ENCODE measurements at places on chromosomes 6 and 20.

GRCh38 chr20:23115822-23116221, 29.7 kb upstream of the CD93 start:
- no peaks in the 10 kb centered on the region for H3K36me3 ChIP-seq
- H3K4me3 ChIP-seq = no peak overlapping the region
- H3K4me1 ChIP-seq = no peaks in the 10 kb centered on the region
- DNase-seq = no peak

DNA sequence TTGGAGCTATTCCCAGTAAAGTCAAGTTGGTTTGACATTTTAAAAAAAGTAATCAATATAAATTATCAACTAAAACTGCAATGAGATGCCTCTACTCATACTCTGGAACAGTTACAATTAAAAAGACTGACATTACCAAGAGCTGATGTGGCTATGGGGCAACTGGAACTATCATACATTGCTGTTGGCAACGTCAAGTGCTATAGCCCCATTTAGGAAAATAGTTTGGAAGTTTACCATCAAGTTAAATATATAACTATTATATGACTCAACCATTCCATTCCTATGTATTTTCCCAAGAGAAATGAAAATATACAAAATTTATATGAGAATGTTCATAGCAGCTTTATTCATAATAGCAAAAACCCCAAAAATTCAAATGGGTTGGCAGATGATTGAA, 111.4 kb upstream of the HDGFL1 start:
- no peaks in the 10 kb centered on the region for H3K4me1 ChIP-seq

- DNase-seq = no peak
- H3K4me1 ChIP-seq = no peaks in the 10 kb centered on the region
- no peak overlapping the region for H3K27ac ChIP-seq
- no peaks in the 10 kb centered on the region for H3K27me3 ChIP-seq
- H3K4me3 ChIP-seq = no peak overlapping the region
- H3K36me3 ChIP-seq = no peaks in the 10 kb centered on the region
These were observed 678.1 kb downstream of the KIF16B start for GRCh38 chr20:15895126-15895525.

- no peaks in the 10 kb centered on the region for H3K36me3 ChIP-seq
- no peaks in the 10 kb centered on the region for H3K27me3 ChIP-seq
- H3K4me3 ChIP-seq = no peak overlapping the region
- H3K27ac ChIP-seq = no peak overlapping the region
- no peak for DNase-seq
These were observed 28.3 kb downstream of the PHACTR3 start for GRCh38 chr20:59632541-59633113.

- no peaks in the 10 kb centered on the region for H3K36me3 ChIP-seq
- peak overlapping the region; percentile 89 for H3K4me3 ChIP-seq
- H3K27ac ChIP-seq = peak overlapping the region; percentile 92
- DNase-seq = no peak
- H3K27me3 ChIP-seq = no peaks in the 10 kb centered on the region
- peaks cover 6% of the 10 kb centered on the region for H3K4me1 ChIP-seq
These were observed 381 bp downstream of the MAP3K7 start for GRCh38 chr6:90586546-90586835.

DNA sequence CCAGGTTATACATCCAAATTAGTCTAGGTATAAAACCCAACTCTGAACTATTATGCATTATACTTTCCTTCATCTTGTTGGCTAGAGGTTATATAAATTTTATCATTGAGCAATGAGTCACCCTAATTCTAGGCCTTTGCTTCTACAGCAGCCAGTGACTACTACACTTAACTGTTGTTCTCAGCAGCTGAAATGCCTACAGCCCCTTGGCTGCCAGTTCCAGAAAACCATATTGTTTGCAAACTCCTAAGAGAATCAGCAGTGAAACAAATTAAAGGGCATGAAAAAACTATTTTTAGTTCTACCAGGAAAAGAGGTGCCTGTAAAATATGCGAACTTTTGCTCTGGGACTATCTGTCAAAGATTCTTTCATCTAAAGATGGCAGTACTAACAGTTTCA, 292.8 kb downstream of the FRK start:
- no peaks in the 10 kb centered on the region for H3K36me3 ChIP-seq
- no peak for DNase-seq
- H3K4me3 ChIP-seq = no peak overlapping the region

- no peak overlapping the region for H3K27ac ChIP-seq
- DNase-seq = no peak
- H3K27me3 ChIP-seq = no peaks in the 10 kb centered on the region
These were observed 285.2 kb downstream of the FOXC1 start for GRCh38 chr6:1894954-1895353.

DNA sequence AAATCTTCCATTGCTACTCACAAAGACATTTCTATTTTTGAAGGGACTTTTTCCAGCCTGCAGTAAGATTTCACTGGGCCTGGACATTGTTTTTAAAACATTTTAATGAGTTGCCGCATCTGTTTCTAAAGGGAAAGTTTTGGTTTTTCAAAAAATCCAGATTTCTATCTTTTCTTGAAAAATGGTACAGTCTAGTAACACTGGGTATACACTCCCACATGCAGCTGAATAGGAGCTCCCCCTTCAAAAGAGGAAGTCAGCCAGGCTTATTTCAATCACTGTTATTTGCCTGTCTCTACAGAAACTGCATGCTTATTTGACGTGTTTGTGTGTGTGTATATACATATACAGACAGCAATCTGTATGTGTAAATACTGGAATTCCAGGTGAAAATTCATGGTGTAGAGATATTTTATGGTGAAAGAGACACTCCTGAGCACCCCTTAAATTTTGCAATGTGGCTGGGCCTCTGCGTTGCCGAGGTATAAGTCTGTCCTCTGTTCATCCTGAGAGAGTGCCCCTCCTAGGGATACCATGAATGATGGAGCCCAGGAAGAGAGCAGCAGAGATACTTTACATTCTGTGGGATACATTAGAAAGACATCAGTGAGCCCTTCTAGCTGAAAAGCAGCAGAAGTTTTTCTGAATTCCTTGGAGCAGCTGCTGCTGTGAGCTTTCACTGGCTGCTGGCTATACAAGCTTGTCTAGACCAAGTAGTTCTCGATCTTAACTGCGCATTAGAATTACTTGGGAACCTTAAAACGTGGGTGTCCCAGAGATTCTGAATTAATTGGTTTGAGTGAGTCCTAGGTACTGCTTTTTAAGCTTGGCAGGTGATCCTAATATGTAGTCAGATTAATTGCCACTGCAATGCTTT, 12.0 kb upstream of the ABRACL start:
- DNase-seq = no peak
- H3K27ac ChIP-seq = no peak overlapping the region
- H3K4me3 ChIP-seq = no peak overlapping the region
- H3K27me3 ChIP-seq = no peaks in the 10 kb centered on the region

DNA sequence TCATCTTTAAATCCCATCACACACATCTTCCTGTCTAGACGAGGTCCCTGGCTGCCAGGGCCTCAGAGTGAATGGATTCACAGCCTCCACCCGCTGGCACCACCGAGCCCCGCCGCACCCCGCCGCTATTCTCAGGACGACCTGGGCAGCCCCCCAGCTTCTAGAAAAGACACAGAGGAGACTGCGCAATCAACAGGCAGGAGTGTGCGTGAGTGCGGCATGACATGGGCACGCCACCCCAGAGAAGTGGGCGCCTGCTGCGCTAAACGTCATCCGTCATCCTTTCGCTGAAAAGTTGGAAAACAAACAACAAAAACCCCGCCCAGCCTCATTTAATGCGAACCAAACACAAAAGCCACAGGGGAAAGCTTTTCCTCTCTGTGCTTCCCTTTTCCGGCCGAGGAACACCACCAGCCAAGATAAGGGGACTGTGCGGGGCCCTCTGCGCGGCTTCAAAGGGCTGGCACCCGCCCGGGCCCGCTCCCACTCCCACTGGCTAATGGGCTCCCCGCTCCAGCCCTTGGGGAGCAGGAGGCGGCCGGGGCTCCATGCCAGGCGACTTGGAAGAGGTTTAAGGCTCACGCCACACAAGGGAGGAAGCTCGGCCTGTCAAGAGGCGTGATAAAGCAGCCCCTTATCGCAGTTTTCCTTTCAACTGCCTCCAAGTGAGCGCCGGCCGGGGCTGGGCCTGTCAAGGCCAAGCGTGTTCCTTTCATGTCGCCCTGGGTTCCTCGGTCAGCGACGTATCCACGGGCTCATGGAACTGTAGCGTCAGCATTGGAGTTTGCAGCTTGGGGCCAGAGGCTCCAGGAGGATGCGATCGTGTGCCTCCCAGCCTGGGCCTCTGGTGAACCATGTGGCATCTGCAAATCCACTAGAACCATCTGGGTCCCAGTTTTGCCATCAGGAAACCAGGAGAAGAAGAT, 50.1 kb downstream of the NFATC2 start:
- no peak overlapping the region for H3K27ac ChIP-seq
- no peaks in the 10 kb centered on the region for H3K27me3 ChIP-seq
- peak; percentile 25 for DNase-seq

GRCh38 chr20:3281437-3281836, 42.4 kb upstream of the SLC4A11 start:
- H3K4me3 ChIP-seq = no peak overlapping the region
- no peaks in the 10 kb centered on the region for H3K4me1 ChIP-seq
- no peak overlapping the region for H3K27ac ChIP-seq
- H3K27me3 ChIP-seq = no peaks in the 10 kb centered on the region

DNA sequence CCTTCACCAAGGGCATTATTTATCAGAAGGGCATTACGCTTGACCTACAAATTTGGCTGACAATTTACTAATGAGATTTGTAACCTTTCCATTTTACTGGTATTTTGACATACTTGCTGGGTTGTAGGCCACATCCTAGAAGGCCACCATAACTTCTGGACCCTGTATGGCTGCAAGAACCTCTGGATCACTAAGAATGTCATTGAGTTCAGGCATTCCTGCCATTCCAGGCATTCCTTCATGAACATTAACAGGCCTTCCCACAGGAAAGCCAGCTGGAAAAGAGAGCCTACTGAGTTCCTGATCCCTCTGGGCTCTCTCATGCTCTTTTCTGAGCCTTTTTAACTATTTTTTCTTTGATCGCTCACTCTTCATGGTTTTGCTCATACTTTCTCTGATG, 28.4 kb upstream of the SLC35A1 start:
- H3K27ac ChIP-seq = no peak overlapping the region
- DNase-seq = no peak
- no peaks in the 10 kb centered on the region for H3K36me3 ChIP-seq
- H3K4me1 ChIP-seq = no peaks in the 10 kb centered on the region
- no peaks in the 10 kb centered on the region for H3K27me3 ChIP-seq
- H3K4me3 ChIP-seq = no peak overlapping the region

GRCh38 chr6:92114797-92115196, 1304.6 kb downstream of the EPHA7 start:
- H3K4me1 ChIP-seq = no peaks in the 10 kb centered on the region
- H3K27me3 ChIP-seq = no peaks in the 10 kb centered on the region
- no peak overlapping the region for H3K4me3 ChIP-seq
- no peaks in the 10 kb centered on the region for H3K36me3 ChIP-seq
- no peak overlapping the region for H3K27ac ChIP-seq

- DNase-seq = no peak
- H3K36me3 ChIP-seq = peaks cover 94% of the 10 kb centered on the region
- no peak overlapping the region for H3K4me3 ChIP-seq
- H3K4me1 ChIP-seq = no peaks in the 10 kb centered on the region
- H3K27ac ChIP-seq = no peak overlapping the region
These were observed 17.1 kb downstream of the DIDO1 start for GRCh38 chr20:62908971-62909791.

GRCh38 chr20:11797156-11797555, 120.5 kb upstream of the BTBD3 start:
- no peak for DNase-seq
- no peaks in the 10 kb centered on the region for H3K36me3 ChIP-seq
- H3K27ac ChIP-seq = no peak overlapping the region
- no peak overlapping the region for H3K4me3 ChIP-seq
- no peaks in the 10 kb centered on the region for H3K4me1 ChIP-seq

- DNase-seq = no peak
- no peaks in the 10 kb centered on the region for H3K4me1 ChIP-seq
- no peaks in the 10 kb centered on the region for H3K36me3 ChIP-seq
- H3K27ac ChIP-seq = no peak overlapping the region
- H3K4me3 ChIP-seq = no peak overlapping the region
- no peaks in the 10 kb centered on the region for H3K27me3 ChIP-seq
These were observed 36.6 kb downstream of the CRISP2 start for GRCh38 chr6:49676671-49677281.

DNA sequence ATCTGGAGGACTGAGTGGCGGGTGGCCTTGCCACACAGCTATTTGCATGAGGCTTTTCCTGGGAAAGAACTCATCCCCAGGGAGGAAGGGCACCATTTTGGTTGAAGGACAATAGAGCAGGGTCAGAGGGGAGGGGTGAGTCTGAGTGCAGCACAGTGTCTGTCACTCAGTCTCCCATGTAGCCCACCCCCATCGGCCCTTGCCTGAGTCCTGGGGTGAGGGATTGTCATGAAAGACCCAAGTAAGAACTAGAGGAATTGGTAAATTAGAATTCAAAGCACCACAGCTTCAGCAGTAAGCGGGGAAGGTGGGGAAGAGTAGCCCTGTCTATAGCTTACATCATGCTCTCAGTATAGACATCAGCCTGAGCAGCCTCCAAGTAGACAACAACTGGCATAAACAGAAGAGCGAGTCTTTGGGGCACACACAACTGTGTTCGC, 90.4 kb upstream of the TMEM30A start:
- H3K4me1 ChIP-seq = no peaks in the 10 kb centered on the region
- H3K4me3 ChIP-seq = no peak overlapping the region
- H3K27ac ChIP-seq = no peak overlapping the region

- DNase-seq = no peak
- no peaks in the 10 kb centered on the region for H3K36me3 ChIP-seq
- no peak overlapping the region for H3K27ac ChIP-seq
- H3K4me3 ChIP-seq = no peak overlapping the region
- H3K4me1 ChIP-seq = no peaks in the 10 kb centered on the region
These were observed 32.8 kb upstream of the CEP162 start for GRCh38 chr6:84260196-84260595.

DNA sequence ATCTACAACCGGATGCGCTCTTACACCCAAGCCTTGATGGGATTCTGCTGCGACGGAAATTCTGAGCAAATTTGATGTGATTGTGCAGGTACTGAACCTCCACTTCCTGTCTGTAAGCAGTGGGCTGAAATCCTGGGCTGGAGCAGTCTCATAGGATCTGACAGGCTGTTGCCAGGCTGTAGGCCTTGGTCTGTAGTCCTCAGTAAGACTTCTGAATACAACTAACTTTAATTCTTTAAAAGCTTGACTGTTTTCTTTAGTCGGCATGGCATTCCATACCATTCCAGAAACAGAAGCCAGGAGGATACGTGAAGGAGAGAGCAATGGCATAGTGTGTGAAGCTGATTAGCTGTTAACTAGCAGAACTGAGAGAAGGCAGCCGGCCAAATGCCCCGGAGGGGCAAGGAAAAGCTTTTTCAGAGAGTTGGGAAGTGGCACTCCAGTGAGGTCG, 68.3 kb downstream of the ADTRP start:
- no peaks in the 10 kb centered on the region for H3K36me3 ChIP-seq
- no peak overlapping the region for H3K4me3 ChIP-seq
- no peak overlapping the region for H3K27ac ChIP-seq
- no peaks in the 10 kb centered on the region for H3K27me3 ChIP-seq

Data from tibial nerve (tissue), 4 donors.